GM03348 (cell line): ENCODE measurements at places on chromosomes 13 and 19.

- DNase-seq = no peak
Observed at GRCh38 chr13:82976499-82976898, 905.8 kb downstream of the SLITRK1 start.

GRCh38 chr13:79445968-79446645 lies 34.8 kb upstream of the NDFIP2 start:
- no peak for DNase-seq

- peak; percentile 40 for DNase-seq
Observed at GRCh38 chr13:108895220-108895704, 265.9 kb downstream of the MYO16 start.

DNA sequence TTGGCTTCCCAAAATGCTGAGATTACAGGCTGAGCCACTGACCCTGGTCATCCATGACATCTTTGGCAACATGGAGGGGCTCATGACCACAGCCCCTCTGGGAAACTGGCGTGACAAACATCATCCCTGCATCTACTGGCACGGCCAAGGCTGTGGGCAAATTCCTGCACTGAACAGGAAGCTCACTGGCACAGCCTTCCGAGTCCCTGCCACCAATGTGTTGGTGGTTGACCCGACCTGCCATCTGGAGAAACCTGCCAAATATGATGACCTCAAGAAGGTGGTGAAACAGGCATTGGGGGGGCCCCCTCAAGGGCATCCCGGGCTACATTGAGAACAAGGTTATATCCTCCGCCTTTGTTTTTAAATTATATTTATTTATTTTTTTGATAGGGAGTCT lies 8.9 kb upstream of the ACP5 start:
- no peak for DNase-seq

GRCh38 chr19:40600570-40601133 lies 517 bp upstream of the LTBP4 start:
- no peak for DNase-seq

DNA sequence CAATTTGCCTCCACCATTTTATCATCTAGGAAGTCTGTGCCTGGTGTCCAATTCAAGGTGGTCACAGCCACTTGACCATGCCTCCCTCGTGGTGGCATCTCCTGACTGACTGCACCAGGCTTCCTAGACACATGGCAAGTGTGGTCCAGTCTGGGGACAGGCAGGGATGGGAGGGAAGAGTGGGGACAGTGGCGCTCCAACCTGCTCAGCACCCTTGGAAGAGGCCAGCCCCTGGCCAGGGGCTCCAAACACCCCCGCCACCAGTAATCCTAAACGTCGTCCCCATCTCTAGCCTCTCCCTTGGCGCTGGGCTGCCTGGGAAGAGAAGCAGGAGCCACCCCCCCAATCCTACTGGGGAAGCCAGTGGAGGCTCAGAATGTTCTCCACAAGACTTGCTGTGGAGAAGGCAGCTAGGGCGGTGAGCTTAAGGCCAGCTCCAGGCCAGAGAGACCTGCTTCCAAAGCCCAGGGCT lies 2.7 kb downstream of the RPL36 start:
- no peak for DNase-seq

DNA sequence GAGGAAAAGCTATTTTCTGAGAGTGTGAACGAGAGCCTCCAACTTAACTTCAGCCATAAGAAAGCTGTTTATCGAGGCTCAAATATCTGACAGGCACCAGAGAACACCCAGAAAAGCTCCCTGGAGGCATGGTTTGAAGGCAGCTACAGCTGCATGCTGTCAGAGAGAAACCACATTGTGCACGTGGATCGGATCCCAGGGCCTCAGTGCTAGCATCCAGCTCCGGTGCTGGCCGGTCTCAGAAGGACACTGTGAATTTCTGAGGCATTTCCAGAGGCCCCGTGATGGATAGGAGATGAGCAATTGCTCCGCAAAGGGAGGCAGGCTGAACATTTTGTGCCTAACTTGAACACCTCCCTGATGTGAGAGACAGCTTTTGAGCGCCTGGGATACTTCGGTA lies 315.7 kb downstream of the FGF9 start:
- DNase-seq = peak; percentile 41

DNA sequence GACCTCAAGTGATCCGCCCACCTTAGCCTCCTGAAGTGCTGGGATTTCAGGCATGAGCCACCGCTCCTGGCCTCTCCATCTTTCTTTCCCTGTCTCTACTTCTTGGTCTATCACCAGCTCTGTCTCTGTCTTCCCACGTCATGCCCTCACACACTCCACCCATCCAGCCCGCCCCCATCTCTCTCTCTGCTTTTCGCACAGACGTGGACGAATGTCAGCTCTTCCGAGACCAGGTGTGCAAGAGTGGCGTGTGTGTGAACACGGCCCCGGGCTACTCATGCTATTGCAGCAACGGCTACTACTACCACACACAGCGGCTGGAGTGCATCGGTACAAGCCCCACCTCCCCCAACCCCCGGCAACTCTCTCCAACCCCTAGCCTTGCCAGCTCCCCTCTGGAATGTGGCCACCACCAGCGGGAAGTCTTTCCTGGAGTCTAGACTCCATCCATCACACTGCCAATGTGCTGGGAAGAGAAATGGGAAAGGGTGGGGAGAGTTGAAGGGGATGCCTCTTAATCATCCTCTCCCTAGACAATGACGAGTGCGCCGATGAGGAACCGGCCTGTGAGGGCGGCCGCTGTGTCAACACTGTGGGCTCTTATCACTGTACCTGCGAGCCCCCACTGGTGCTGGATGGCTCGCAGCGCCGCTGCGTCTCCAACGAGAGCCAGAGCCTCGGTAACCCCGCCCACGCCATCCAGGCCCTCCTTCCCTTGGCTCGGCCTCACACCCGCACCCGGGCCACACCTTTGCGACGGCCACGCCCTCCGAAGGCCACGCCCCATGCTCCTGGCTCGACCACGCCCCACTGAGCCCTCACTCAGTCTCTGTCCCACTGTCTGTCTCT lies 22.5 kb downstream of the LTBP4 start:
- no peak for DNase-seq

DNA sequence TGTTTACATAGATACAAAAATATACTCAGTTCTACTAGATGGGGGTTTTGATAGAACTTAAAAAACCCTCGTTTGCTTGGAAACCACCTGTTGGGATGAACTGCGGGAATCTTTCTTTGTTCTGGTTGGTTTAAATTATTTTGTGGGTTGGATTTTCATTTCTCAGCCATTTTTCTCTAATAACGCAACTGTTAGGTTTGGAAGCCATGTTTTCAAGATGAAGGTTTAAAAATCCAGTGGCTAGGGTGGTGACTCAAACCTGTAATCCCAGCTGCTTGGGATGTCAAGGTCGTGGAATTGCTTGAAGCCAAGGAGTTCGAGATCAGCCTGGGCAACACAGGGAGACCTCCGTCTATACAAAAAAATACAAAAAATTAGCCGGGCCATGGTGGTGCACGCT lies 1.6 kb downstream of the URI1 start:
- no peak for DNase-seq

DNA sequence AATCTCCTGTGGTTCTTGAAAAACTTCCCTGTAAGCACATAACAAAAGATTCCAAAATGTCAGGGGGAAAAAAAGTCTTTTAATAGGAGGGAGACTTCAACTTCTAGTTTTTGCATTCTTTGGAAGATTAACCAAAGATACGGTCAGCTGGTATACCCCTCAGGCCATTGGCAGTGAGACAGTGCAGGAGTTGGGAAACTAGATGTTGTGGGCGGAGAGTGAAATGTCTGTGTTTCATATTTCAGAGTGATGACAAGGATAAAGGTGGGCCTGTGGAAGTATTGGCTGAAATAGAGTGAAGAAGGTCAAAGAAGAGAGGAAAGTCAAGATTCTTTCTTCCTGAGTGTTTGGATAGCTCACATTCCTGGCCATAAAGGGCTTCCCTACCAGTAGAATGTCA lies 40.8 kb downstream of the CYP2B6 start:
- DNase-seq = no peak
